Stimulated activated CD4-positive, alpha-beta T cell treated with anti-CD3 and anti-CD28 coated beads, Interleukin-4, amount 100 ng/mL, for 1 hour (primary cell): ENCODE measurements at places on chromosomes 6 and 20.

DNA sequence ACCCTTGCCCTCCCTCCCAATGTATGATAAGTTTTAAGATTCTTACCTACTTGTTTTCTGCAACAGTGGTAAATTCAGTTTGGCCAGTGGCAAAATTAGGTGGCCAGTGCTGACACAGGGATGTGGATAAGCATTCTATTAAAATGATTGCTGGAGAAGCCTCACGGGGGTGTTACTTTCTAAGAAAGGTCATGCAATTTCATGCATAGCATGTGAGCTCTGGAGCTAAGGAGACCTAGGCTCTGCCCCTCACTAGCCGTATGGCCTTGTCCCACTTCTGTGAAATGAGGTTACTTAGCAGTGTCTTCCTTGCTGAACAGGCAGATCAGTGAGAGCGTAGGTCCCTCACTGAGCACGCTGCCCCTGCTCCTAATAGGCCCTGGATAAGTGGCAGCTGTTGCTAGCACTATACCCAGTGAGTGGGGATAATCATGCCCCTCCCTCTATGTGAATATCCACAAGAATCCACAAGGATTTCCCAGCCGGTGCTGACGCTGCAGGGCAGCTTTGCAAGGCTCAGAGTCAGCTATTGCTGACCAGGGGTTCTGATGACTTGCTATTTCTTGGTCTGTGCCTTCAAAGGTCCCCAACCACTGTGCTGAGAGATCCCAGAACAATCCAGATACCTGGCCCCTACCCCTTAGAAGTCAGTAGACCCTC, 86.5 kb upstream of the MRPS10 start:
- DNase-seq, result no peak

DNA sequence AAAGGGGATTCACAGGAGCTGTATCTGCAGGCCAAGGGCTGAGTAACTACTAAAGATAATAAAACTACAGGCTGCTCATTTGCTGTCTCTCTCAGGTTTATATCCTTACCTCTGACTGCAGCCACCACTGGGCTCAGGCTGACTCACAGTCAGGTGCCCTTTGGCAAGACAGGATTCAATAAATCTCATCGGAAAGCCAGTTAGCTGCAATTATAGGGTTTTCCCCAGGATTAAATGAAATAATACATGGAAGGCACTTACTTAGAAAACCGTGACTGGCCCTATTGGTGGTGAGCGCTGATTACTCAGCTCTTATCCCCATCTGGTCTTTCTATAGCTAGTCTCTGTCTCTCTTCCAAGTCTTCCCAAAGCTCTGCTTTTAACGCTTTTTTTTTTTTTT, 26.4 kb downstream of the RMND1 start:
- no peak for DNase-seq

- no peak for DNase-seq
These were observed 102.3 kb downstream of the IYD start for GRCh38 chr6:150470960-150471665.

GRCh38 chr20:2206957-2207769, 88.6 kb upstream of the TGM3 start:
- peak; percentile 78 for DNase-seq

DNA sequence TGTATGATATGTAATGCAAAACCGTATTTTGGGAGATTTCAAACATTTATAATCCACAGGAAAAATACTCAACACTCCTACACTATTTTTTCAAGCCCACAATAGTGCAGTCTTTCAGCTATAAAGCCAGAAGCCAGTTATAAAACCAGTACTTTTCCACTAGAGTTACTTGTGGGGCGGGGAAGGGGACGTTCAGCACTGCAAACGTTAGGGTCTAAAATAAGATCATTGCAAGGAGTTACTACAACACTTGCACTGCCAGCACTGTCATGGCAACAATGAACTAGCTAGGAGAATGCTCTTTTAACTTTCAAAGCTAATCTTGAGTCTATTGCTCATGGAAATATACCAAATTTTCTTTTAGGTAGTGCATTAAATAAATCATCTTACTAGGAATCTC, 14.7 kb downstream of the SESN1 start:
- DNase-seq, result no peak

DNA sequence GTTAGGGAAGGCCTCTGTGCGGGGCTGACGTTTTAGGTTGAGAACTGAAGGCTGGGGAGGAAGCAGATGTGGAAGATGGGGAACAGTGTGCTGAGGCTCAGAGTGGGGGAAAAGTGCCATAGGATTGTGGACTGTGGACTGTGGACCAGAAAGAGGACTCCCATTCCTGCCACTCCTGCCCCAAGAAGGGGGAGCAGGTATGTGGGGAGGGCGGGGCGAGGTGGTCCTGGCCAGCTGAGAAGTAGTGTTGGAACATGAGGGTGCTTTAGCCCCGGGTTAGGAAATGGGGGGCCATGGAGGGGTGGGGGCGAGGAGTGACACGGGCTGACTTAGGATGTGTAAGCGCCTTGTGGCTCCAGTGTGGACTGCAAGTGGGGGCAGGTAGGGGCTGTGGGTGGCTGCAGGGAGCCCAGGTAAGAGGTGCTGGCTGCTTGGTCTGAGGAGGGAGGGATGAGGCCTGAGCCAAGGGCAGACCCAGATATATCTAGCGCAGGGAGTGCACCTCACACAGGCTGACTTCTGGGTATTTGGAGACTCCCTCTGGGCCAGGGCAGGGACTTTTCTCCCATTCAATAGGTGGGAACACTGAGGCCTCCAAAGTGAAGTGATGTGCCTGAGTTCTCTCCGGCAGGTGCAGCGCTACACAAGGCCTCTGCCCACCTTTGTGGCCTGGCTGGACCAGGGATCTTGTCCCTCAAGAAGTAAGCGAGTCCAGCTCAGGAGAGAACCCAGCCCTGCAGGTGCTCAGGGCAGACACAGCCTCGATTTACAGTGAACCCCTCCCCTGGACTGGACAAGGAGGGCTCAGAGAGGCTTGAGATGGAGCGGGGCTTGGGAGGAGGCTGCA, 76.6 kb upstream of the TOX2 start:
- no peak for DNase-seq

GRCh38 chr6:75429061-75429703, 64.4 kb downstream of the FILIP1 start:
- DNase-seq, result no peak

- DNase-seq, result no peak
These were observed 23.2 kb downstream of the GLYATL3 start for GRCh38 chr6:49522710-49523593.

- DNase-seq, result no peak
These were observed at the start of gene CASS4 for GRCh38 chr20:56411759-56412472. TSS of gene CASS4 (plus strand) at chr20:56412260. CDS start at chr20:56412459, 199 bp downstream.

DNA sequence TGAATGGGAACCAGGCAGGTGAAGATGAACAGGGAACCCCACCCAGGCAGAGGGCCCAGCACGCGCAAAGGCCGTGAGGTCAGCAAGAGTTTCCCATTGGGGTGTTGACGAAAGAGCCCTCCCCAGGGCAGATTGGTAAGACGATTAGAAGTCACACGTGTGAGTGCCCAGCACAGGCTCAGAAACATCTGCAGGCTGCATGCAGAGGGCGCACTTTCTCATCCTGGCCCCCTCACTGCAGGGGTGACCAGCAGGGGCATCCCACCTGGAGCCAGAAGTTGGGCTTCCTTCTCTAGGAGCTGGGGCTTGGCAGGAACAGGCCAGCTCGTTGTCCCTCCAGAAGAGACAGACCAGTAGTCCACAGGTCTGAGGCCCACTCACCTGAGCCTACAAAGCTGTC, 38.4 kb downstream of the VSTM2L start:
- no peak for DNase-seq

DNA sequence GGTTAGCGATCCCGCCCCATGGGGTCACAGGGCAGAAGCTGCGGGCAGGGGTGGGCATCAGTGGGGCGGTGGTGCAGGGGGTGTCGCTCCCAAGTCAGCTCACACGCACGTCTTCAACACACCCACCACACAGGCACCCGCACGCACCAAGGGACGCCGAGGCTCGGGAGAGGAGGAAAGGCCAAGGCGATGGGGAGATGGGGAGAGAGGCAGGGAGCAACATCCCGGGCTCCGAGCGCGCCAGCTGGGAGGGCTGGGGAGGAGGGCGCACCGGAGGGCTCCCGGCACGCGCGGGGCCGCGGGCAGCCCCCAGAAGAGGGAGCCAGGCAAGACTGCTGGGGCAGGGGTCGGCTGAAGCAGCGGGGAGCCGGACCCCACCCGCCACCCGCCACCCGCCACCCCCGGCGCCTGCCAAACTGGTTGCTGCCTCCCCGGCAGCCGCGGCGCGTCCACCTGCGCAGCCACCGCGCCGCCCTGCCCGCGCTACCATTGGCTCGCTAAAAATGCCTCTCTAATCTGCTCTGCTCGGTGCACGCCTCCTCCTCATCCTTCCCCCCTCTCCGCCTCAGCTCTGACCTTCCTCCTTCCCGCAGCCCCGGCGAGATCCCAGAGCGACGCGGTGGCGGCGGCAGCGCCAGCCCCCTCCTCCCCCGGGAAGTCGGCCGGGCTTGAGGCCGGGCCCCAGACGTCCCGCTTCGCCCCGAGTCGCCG, at the start of gene PACSIN1:
TSS of gene PACSIN1 (plus strand) at position 546 of the 711 bp plus-strand sequence. CDS start 60,230 bp downstream, outside the sequence.
- DNase-seq, result peak; percentile 15

DNA sequence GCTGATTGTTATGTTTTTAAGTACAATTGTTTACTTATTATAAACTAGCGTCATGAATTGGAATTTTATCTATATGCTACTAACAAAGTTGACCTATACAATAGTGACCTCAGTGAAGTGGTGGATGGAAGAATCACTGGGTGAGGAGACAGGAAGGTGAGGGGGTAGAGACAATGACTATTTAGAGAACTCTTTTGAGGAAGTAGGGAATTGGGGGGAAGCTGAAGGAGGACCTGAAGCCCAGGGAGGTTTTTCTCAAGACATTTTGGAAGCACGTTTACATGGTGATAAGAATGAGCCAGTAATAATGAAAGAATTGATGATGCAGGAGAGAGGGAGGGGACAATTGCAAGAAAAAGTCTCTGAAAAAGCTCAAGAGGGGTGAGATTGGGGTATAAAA, 96.4 kb downstream of the RPS12 start:
- DNase-seq, result no peak

GRCh38 chr6:2215342-2215741, 30.1 kb downstream of the GMDS start:
- DNase-seq, result no peak

DNA sequence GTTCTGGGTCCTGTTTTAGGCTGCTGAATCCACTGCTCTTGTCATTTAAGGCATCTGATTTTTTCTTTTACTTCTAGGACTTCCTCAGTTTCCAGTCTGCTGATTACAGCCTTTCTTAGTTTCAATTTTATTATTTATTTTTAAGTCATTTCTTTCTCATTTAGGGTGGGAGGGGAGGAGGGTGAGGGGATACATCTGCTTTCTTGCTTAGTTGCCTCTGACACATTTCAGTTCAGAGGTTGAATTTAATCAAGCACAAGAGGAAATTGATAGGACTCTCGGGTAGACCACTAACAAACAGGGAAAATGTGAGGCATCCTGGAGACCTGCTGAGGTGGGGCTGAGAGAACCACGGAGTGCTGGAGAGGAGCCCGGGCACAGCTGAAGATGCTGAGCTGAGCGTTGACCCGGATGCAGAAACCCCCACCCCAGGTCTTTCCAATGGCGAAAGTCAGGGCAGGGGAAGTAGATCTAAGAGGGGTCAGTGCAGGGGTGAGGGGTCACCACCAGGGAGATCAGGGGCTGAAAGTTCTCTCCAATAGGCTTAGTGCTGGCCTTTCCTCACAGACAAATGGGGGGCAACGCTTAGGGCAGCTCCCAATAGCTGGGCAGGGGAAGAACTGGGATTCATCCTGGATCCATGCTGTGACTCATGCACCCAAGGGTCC, 7.6 kb upstream of the TREML2 start:
- no peak for DNase-seq

- no peak for DNase-seq
These were observed 72.6 kb downstream of the HIVEP2 start for GRCh38 chr6:142872376-142872775.

DNA sequence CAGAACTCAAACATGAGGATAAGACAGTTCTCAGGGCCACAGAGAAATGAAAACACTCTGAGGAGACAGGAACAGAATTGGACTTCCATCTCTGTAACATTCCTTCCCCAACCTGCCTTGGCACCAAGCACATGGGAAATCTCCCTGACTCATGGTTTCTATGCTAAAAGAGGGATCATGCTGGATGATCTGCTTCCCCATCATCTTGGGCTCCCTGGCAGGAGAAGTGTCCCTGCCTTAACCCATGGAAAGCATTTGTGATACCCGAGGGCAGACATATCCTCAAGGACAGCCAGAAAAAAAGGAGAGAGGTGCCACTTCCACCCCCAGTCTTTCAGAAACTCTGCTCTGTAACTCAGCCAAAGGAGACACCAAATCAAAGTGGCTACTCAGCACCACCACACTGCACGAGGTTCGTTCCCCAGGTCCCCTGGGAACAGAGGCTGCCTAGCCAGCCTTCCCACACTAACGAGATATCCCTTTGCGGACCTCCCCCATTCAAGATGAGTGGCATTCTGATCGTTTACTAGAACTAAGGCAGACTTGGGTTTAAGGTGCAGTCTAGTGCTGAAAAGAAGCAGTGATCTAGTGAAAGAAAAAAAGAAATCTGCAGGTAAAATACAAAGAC, 34.8 kb downstream of the BLOC1S5 start:
- DNase-seq, result no peak

- no peak for DNase-seq
These were observed 105.0 kb downstream of the HUS1B start for GRCh38 chr6:551829-552350.

DNA sequence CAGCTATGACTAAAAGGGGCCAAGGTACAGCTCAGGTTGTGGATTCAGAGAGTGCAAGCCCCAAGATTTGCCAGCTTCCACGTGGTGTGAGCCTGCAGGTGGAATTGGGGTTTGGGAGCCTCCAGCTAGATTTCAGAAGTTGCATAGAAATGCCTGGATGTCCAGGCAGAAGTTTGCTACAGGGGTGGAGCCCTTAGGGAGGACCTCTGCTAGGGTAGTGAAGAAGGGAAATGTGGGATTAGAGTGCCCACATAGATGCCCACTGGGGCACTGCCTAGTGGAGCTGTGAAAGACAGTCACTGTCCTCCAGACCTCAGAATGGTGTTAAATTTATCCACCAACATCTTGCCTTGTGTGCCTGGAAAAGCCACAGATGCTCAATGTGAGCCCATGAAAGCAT, 255.1 kb downstream of the BMP2 start:
- DNase-seq, result no peak

DNA sequence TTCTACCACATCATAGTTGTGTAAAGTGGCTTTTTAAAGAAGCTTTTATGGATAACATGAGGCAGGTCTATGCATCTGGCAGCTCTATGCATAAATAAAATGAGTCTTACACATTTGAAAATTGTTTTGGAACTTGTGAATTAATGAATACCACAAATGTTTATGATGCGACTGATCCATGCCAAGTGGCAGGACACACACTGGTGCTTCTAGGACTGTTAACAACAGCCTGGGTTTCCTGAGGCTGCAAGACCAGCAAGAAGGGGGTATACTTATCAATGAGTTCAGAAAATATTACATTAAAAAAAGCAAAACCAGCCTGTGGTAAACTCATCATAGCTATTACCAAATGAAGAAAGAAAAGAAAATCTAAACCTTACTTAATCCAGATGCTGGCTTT, 212.9 kb upstream of the PDE10A start:
- DNase-seq, result no peak

DNA sequence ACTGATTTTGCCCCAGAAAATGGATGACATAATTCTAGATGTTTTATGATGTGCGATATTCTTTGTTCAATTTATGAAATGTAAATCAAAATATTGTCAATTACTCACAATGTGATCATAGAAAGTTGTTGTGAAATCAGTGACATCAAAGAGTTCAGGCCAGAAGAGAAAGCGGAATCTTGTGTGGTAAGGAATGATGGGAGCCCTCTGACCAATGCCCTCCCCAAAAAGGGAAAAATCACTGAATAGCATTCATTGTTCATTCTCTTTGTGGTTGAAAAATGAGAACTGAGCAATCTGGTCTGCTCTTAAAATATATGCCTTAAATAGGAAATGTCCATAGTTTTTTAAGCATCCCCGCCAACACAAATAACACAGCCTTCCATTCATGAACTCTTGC, 247.1 kb upstream of the GRIK2 start:
- no peak for DNase-seq
